ENCODE measurements at places on chromosomes 2 and 18.

DNA sequence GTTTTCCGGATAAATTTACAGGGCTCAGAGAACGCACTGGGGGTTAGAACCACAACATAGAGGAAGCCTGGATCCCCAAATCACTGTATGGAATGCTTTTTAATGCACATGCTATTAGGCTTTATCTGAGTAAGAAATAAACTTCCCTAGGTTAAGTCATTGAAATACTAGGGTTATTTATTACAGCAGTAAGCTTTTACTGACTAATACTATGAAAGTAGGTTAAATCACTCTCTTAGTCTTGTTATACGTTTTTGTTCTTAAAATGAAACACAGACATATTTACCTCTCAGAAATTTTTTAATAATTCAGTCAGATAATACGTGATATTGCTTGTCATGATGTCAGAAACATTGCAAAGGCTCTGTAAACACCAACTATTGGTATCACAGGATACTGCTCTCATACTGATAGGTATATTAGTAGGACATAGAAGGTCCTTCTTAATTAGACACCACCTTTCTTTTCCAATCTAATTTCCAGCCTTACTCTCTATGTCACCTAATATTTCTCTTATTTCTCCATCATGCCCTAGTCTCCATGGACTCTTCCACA lies 162.7 kb upstream of the NYAP2 start:
- DNase-seq, result no peak

GRCh38 chr2:155975734-155976133 lies 356.8 kb downstream of the NR4A2 start:
- no peak for DNase-seq

GRCh38 chr2:66432801-66433694 lies 1.9 kb upstream of the MEIS1 start:
- peak; percentile 39 for DNase-seq

DNA sequence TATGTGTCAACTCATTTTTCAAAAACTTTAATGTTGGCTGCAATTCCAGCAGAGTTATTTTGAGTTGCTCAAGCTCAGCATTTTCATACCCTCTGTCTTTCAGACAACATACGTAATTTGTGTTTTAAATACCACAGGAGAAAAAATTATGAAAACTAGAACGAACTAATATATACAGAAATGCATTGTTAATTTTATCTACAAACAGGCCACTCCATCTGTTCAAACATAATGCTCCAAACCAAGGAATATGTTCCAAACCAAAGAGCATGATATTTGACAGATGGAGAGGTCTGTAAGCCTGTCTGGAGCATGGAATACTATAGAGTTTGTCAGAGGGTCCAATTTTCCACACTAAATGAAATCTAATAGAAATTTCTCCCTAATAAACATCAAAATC lies 536.2 kb upstream of the FSIP2 start:
- no peak for DNase-seq

DNA sequence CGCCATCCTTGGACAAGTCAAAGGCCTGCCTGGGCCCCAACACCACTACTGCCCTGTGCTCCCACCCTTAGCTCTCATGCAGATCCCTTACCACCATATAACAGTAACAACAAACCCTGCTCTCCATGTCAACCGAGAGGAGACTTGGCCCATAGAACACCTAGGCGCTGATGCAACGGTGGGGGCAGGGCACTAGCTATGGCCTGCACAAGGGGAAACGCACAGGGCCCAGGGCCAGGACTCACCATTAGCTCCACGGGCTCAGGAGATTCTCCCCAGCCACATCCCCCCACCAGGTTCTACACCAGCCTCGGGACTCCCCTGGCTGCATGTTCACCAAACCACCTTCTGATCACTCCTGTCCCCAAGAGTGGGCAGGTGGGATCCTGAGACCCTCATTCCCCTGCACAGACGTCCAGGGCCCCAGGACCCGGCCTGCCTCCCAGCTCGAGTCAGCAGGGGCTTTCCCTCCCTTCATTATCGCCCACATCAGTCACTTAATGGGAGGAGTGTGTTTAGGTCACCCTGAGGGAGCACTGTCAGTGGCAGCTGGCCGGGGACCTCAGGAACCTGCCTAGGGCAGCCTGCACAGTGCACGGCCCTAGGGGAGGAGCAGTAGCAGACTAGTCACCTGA lies 29.3 kb downstream of the ANKMY1 start:
- no peak for DNase-seq

DNA sequence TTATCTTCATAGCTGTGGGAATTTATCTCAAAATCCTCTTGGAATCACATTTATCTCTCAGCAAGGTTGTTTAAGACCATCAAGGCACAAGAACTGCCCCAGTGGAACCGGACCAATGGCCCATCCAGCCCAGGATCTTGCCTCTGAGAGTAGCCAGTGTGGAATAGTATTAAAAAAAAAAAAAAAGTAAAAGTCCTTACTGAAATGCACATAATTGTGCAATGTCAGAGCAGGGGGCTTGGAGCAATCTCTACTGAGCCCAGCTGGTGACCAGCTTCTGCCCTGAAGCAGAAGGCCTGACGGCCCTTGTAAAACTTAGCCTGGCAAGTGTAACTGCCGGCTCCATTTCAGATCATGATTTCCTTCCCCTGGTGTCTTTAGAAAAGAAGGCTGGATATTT lies 355.6 kb upstream of the PIK3C3 start:
- no peak for DNase-seq

DNA sequence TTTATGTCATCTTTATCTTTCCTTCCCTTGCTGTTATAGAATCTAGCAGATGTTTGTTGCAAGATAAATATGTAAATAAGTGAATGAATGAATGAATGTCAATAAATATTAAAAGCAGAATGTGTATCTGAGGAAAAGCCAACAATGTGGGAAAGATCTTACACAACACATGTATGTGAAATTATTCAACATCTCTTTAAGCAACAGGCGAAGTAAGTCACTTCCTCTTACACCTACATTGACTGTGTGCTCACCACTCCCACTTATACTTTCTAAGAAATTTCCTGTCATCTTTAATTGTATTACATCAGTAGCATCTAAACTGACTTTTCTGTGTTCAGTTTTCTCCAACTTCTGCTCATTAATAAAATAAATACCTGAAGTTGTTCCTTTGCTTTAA lies 43.0 kb downstream of the RAD51AP2 start:
- DNase-seq, result no peak

GRCh38 chr18:26407736-26408601 lies 140.4 kb downstream of the KCTD1 start:
- no peak for DNase-seq

DNA sequence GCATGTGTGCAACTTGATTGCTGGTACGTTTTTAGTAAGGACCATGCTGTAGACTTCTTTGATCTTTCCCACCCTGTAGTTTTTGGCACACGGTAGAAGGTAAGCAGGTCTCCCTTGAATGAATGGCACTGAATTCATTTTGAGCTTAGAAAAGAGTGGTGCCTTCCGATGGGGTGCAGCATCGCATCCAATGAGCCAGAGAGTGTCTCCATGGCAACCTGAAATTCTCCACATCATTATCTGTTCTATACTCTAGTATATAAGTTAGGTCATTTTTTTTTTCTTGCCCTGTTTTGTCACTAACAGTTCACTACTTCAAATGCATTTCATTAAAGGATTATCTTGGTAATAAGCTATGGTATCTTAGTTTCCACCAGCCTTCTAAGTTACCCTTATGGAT lies 81.2 kb upstream of the REV1 start:
- DNase-seq, result no peak

- DNase-seq, result no peak
Observed at GRCh38 chr2:142944721-142945120, 67.3 kb downstream of the KYNU start.

GRCh38 chr2:70907130-70908057 lies 28.3 kb upstream of the ATP6V1B1 start:
- no peak for DNase-seq

DNA sequence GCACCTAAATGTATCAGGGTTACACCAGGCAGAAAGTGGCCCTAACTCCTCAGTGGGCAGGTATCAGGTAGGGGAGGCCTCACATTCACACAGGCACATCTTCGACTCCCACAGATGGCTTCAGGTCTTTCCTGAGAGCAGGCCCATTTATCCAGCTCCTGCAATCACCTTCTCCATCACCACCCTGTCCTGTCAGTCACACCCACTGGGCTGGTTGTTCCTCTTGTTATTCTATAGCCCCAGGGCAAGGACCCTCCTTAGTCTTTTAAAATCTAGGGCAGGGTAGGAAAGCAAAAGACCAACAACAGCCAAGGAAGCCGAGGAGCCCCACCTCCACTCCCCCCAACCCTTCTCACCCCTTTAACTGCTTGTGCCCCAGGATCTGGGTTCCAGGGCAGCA lies 9.1 kb upstream of the HOXD4 start:
- no peak for DNase-seq

GRCh38 chr18:72863754-72864153 lies 4.0 kb downstream of the NETO1 start:
- DNase-seq, result no peak

- no peak for DNase-seq
Observed at GRCh38 chr18:5275872-5276271, 19.7 kb downstream of the ZBTB14 start.

DNA sequence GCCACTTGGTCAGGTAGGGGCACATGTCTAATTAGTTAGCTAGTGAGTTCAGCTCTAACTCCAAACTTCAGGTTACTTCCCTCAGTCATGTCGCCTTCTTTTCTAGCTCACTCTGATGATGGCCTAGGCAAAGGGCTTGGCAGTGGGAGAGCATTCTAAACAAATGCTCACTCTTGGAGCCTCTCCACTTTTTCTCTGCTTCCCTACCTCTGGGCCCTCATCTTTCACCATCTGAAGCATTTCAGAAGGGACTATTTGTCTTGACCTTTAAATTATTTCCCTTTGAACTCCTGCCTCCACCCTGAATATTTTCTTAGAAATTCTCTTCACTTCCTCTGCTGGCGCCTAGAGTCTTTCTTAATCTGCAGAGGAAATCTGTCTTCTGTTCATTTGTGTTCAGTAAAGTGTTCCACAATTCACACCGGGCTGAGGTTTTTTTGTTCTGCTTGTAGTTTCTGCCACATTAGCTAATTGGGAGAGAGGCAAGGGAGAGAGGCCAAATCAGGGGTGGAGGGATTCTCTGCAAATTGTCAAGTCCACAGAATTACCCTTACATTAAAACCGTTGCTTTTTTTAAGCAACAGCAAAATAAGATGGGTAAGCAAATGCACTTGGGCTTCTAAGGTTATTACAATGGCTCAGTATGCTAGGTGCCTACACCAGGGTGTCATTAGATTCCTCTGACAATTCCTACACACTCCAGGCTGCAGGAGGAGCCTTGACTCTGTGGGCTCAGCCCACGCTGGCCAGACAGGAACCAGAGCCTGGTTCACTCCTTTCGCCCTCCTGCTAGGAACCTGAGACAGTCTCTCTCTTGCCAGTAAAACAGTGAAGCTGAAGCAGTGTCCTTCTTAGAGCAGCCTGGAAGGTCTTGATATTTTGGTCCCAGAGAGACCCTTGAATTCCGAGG lies 5.5 kb downstream of the MSGN1 start:
- DNase-seq, result peak; percentile 43

DNA sequence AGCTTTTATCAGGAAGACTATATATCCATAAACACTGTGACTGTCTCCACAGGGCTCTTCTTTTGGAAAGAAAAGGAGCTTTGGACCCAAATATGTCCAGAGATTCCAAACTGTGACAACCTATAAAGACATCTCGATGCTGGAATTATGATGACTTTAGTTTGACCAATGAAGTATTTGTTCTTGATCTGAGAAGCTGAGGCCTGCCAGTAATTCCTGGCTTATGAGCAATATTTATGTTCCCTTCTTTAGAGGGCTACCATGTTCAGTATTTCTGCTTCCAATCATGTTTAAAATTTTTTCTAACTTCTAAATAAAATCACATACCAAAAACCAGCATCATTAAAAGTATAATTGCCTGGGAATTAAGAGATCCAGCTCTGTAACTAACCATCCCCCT lies 41.1 kb downstream of the FEZ2 start:
- no peak for DNase-seq

DNA sequence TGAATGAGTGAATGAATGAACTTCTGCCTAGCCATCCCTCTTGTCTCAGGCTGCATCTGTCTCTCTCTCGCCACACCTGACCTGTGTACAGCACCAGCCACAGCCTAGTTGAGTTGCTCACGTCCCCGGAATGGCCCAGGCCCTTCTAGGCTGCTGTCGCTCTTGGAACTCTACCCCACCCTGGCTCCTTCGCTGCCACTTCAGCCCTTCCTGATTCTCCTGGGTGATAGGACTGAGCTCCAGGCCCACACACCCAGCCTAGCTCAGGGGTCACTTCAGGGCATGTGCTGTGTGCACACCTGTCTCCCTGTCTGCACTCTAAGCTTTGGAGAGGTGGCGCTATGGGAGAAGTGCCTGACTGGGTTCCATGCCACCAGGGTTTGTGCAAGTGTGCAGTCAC lies 236.6 kb downstream of the GLI2 start:
- no peak for DNase-seq

DNA sequence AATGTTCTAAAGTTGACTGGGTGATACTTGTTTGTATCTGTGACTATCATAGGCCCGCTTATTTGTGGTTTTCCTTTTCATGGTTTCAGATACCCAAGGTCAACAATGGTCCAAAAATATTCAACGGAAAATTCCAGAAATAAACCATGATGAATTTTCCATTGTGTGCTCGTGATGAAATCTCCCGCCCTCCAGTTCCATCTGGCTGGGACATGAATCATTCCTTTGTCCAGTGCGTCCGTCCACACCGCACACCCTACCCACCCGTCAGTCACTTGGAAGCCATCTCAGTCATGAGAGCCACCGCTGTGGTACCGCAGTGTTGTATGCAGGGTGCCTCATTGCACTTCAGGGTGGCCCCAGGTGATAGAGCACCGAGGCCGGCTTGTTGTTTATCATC lies 268.2 kb upstream of the PXDN start:
- DNase-seq, result no peak

- no peak for DNase-seq
Observed at GRCh38 chr2:144379851-144380311, 140.0 kb downstream of the ZEB2 start.

- DNase-seq, result peak; percentile 77
Observed at GRCh38 chr2:101223814-101224231, 28.9 kb upstream of the CNOT11 start.

DNA sequence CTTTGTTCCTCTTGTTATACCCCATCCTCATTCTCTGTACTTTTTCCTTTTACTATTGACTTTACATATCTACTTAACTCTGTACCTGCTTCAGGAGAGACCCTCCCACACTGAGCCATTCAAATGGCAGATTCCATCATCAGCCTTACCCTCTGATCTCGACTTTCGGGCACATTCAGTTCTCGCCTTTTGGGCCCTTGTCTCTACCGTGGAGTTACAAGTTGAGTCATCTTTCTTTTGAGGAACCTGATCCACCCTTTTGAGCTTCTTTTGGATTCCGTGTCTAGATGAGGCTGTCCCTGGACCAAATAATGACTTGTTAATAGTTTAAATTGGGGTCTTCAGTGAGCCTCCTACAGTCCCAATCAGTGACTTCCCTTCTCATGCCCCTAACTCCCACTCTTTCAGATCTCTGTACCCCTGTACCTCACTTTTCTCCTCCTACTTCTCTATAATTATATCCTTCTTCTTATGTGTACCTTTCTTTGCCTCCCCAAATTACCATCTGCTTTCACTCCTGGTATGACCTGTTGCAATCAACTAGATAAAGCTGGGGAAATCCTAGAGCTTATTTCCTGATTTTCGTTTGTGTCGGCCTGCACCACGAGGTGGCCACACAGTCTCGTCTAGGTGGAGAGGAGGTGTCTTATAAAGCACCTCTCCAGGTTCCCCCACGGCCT lies 17.2 kb downstream of the SP110 start:
- peak; percentile 63 for DNase-seq

All from GM06990 (cell line).